ENCODE measurements at places on chromosomes 2 and 18.
A peak's percentile ranks its signal among the peaks of the same experiment; 100 is the strongest.

GRCh38 chr2:147660680-147661079, 184.1 kb upstream of the ACVR2A start:
- no peak for DNase-seq

DNA sequence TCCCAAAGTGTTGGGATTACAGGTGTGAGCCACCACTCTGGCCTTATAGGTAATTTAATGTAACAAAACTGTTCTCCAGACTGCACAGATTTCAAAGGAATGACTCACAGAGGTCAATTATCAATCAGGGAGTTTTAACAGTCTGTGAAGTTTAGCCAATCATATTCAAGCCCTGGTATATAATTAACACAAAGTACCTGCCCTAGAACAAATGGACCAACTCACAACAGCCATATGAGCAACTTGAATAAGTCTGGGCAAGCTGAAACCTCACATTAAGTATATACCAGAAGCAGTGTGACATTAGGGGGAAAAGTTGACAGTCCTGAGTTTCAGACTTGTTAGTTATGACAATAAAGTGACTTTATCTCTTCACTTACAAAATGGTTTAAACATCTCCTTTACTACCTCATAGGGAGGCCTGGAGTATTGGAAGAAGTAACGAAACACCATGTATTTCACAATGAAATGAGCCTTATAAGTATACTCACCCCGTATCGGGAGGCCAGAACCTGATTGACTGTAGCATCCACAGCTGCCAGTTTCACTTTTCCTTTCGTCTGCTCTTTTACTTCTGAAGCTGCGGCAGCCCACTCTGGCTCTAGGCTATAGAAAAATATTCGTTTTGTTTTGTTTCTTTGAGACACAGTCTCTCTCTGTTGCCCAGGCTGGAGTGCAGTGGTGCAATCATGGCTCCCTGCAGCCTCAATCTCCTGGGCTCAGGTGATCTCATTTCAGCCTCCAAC, 22.2 kb downstream of the PDIA6 start:
- DNase-seq = no peak

- DNase-seq = no peak
These were observed 121.9 kb downstream of the CACNB4 start for GRCh38 chr2:151976945-151977353.

GRCh38 chr2:234950730-234951663, 820 bp upstream of the SH3BP4 start:
- DNase-seq = peak; percentile 7

GRCh38 chr2:37389989-37390765, 45.7 kb downstream of the QPCT start:
- DNase-seq = peak; percentile 38

DNA sequence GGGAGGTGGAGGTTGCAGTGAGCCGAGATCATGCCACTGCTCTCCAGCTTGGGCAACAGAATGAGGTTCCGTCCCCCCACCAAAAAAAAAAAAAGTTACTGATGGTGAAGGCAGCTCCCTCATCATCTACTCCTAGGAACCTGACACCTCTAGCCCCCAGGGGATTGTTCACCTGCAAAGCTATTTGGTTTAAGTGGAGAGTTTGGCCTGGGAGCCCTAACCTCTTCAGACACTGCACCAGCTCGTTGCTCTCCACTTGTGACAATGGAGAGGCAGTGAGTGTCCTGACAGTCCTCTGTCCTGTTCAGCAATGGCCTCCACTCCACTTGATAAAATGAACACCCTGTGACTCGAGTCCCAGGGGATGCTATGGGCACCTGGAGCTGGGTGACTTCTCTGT, 43.5 kb downstream of the ATP6V1C2 start:
- no peak for DNase-seq

DNA sequence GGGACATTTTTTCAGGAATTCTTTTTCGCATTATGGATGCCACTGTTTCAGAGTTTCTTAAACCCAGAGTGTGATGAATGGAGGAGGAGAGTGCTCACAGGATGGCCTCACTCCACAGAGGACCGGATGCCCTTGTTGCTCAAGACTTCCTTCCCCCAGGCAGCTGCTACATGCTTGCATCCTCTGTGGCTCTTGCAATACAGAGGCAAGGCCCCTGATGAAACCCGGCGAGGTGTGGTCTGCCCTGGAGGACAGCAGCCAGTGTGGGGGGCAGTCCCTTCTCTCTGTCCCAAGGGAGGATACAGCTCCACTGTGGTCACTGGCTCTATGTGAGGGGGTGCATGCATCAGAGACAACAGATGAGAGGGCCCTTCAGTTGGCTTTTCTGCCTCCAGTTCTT, 109.6 kb downstream of the SH3RF3 start:
- DNase-seq = no peak

DNA sequence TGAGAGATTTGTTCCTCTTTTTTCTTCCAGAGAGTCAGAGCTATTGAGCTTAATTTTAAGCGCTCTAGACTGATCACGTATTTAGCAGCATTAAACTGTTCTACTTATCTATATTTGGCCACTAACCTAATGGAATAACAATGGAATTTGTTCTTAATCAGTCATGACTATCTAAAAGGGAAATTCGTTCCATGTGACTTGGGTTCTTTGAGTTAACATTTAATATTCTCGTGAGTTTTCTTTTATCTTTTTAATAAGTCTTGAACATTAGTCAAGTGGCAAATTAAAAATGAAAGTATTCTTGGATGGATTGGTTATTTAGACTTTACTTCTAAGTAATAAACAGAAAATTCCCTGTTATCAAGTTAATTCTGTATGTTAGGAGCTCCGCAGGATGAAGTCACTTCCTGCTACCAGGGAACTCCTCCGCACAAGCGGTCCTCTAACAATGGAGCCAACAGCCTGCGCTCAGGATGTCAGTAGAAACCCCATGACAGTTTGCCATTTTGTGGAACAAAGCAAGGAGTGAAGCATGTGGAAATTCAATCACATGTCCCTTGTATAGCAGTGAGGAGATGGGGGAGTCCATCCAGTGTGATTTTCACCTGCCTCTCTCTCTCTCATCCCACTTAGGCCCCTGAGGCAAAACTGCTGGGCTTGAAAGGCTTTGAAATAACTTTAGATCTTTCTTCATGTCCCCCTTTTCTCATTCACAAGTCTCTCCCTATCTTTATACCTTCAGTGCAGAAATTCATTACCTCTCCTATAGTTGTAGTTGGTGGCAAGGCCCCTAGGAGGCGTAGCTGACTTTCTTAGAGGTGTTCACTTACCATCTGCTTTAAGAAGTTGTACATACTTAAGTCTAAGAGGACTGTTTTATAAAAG, 138.1 kb downstream of the WDR7 start:
- DNase-seq = peak; percentile 9

- DNase-seq = no peak
These were observed 221.9 kb downstream of the ZNF407 start for GRCh38 chr18:74819433-74820059.

DNA sequence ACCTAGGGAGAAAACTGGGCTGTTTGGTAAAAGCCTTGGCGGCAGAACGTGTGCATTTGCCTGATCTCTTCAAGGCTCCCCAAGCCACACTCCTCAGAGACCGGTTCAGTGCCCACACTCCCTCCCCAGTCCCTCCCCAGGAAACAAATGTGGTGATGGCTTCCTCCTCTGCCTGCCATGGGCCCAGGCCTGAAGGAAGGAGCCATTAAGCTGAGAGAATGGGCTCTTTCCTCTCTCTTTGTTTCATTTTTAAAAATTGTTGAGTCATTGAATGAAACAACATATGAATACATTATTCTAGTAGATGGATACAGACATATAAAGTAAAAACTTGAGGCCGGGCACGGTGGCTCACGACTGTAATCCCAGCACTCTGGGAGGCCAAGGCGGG, 50.6 kb upstream of the YWHAQ start:
- no peak for DNase-seq

DNA sequence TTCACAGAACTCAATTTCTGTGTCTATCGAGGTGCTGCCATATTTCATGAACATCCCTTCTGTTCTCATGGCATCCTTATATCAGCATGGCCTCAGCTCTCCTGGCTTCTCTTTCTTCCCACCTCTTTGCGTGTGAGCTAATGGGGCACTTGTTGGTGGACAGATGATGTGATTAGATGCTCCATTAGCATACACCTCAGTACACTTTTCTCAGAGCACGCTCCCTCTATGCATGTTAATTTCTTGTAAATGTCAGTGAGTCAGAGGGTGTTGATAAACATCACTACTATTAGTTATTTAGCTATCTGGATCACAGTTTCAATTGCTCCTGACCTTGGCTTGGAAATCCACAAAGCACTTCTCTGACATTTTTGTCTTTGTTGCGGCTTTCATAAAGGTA, 159.4 kb downstream of the CD8B2 start:
- no peak for DNase-seq

- no peak for DNase-seq
These were observed 2.5 kb upstream of the SH3RF3 start for GRCh38 chr2:109126501-109126860.

DNA sequence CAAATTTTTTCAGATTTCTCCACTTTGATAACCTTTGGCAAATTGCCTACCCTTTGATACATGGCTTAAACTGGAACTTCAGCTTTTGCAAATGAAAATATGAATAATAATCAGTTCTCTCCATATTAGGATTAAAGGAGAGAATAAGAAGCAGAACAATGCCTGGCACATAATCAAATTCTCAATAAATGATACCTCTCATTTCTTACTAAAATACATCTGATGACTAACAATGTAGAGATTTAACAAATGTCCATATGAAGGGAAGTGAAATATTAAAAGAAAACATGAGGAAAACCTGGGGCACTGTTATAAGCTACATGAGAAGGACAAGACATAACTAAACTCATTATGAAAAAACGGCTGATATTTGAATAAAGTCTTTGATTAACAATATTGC, 1103.6 kb downstream of the LRP1B start:
- DNase-seq = no peak

GRCh38 chr18:76581261-76581660, 86.2 kb upstream of the ZNF516 start:
- DNase-seq = no peak

- DNase-seq = no peak
These were observed 68.6 kb downstream of the EXOC6B start for GRCh38 chr2:72757177-72757775.

- DNase-seq = no peak
These were observed 391 bp upstream of the TMEM17 start for GRCh38 chr2:62506421-62506750.

- DNase-seq = no peak
These were observed 1231.2 kb upstream of the ZEB2 start for GRCh38 chr2:145751155-145751554.

DNA sequence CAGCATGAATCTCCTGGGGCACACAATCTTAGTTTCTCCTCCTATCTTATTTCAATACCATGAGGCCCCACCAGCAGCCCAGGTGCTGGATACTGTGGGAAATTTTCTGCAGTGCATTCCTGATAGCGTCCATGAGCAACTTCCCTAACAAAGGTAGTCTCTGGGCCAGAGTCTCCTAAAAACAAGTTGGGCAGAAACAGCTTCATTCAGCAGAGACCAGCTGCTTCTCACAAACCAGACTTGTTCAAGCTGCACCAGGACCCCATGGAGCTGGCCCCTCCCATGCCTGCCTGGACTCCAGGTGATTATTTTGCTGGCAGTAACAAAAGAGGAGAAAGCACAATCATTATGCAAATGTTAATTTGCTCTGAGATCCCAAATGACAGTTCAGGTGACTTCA, 31.4 kb downstream of the MYO5B start:
- no peak for DNase-seq

GRCh38 chr2:27245626-27246025, 17.2 kb downstream of the SLC30A3 start:
- DNase-seq = no peak

DNA sequence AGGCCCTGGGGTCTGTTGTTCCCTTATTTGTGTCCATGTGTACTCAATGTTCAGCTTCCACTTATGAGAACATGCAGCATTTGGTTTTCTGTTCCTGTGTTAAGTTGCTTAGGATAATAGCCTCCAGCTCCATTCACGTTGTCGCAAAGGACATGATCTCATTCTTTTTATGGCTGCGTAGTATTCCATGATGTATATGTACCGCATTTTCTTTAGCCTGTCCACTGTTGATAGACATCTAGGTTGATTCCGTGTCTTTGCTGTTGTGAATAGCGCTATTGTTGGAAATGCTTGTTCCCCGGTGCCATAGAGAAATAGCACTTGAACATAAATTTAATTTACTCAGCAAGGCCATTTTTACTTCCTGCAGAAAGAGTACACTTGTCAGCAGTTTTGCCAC, 51.3 kb upstream of the EPAS1 start:
- DNase-seq = no peak

DNA sequence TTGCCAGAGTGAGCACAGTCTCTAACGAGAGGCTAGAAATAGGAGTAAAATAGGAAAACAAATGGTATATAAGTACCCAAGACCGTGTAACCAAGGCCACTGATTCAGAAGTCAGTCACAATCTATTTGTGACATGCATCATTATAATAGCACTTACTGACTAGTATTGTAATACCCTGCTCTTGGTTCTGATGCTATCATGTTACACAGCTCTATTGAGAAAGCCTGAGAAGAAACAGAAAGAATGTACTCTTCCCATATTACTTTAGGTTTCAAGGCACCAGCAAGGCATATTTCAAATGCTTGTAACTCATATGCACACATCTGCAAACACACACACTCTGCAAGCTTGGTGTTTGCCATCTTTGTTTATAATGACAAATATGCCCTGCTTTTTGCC, 746.4 kb downstream of the SLC4A3 start:
- DNase-seq = no peak

- DNase-seq = no peak
These were observed 56.1 kb downstream of the FARP2 start for GRCh38 chr2:241412144-241412543.

DNA sequence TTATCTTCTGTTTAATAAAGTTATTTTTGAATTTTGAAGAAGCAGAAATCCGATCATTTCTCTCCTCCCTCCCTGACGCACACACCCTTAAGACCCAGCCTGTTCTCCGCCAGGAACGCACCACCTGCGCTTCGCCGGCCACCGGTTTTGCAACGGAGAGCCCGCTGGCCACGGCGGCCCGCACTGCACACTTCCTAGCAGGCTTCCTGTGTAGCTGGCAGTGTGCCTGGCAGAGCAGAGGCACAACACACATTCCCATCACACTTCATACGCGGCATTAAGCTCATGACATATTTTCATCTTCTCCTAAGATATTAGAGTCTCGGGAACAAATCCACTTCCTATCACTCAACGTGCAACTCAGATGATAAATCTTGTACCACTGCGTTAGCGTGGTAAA, 148.0 kb downstream of the HDAC4 start:
- no peak for DNase-seq

DNA sequence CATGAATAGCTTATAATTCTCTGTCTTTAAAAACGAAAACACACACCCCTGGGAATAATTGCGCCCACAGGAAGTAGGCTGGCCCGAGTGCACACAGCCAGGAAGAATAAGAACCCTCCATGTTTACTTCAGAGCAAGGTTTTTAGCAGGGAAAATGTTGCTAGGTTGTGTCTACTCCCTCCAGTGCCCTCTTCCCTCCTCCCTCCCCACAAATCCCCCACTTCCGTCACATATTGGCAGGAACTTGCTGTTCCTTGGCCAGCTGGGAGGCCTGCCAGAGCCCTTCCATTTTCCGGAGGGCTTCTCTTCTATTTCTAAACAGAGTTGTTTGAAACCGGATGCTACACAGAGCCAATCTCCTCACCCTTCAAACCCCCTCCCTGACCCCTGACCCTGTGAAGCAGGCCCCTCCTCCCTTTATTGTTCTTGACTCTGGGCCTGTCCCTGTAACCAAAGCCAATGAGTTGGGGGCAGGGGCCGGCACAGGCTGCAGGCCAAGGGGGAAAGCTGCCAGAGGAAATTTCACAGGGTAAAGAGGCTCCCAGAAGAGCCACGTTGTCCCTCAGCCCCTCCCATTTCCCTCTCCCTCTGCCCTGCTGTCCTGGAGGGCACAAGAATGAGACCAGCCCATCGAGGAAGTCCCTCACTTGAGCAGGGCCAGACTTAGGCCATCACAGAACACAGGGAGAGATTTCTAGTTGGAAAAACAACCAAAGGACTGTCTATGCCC, 49.8 kb upstream of the LGALSL start:
- no peak for DNase-seq

Measured in stimulated activated CD4-positive, alpha-beta T cell treated with anti-CD3 and anti-CD28 coated beads, Interleukin-4, amount 100 ng/mL, for 1 hour (primary cell).